Activated CD4-positive, alpha-beta T cell treated with anti-CD3 and anti-CD28 coated beads, Interleukin-10, Interleukin-2, amounts not matched to agents 100 ng/mL and 50 ng/mL, durations not matched to agents 16 hours and 8 hours (primary cell): ENCODE measurements at places on chromosomes 7 and 10.

- DNase-seq, result no peak
Measured at GRCh38 chr7:2170576-2171521, 61.9 kb downstream of the MAD1L1 start.

GRCh38 chr7:70177166-70177565 lies 578.9 kb downstream of the AUTS2 start:
- DNase-seq, result peak; percentile 43

DNA sequence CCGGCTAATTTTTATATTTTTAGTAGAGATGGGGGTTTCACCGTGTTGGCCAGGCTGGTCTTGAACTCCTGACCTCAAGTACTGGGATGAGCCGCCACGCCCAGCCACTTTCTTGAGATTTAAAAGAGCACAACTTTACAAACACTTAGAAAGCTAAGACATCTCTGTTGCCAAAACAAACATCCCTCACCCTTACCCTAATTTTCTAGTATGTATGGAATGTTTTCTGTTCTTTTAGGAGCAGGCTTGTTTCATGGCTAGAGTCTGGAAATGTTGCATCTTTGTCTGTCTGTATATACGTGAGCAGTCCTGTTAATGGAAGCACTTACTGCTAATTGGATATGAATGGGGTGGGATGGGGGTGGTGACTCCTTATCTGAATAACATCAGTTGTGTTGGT lies 2.9 kb downstream of the OLAH start:
- no peak for DNase-seq

GRCh38 chr10:50963063-50963462 lies 77.6 kb upstream of the A1CF start:
- DNase-seq, result no peak

GRCh38 chr7:111198255-111198654 lies 107.3 kb downstream of the LRRN3 start:
- DNase-seq, result peak; percentile 33

DNA sequence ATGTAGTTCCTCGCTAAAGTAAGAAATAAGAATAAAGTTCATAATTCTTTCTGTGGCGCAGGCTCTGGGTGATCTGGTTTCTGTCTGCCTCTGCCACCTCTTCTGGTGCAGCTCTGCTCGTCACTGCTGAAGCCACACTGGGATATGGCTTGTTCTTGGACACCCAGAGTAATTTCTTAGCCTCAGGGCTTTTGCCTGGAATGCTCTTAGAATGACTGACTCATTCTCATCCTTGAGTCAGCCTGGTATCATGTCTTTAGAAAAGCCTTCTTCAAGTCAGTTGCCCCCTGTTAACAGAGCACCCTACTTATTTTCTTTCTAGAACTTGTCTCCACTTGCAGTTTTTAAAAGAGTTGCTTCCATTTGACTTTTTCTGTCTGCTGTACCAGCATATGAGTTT lies 2.0 kb downstream of the ZSCAN25 start:
- DNase-seq, result no peak

GRCh38 chr7:69211739-69212138 lies 386.5 kb upstream of the AUTS2 start:
- no peak for DNase-seq

DNA sequence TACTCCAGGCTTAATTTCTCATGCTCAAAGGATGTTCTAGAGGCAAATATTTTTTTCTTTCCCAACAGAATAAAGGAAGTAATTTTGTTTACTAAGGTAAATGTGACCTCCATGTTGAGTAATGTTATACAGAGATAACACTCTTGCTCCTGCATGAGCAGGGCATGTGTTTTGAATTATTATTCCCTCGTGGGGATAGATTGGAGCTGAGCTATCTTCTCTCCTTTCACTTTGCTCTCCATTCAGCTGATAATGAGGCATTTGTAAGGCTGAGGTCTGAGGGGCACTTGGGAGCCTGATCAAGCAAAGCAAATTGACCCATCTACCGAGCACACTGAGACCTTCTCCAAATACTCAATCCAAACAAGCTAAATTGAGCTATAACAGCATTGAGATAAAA lies 50.7 kb upstream of the GHITM start:
- DNase-seq, result no peak

- no peak for DNase-seq
Measured at GRCh38 chr10:13729586-13730305, 143.0 kb downstream of the PRPF18 start.

- no peak for DNase-seq
Measured at GRCh38 chr10:1464881-1465417, 272.4 kb downstream of the ADARB2 start.

- no peak for DNase-seq
Measured at GRCh38 chr10:60877061-60877776, 66.8 kb downstream of the RHOBTB1 start.

GRCh38 chr10:78798976-78799730 lies 269.6 kb upstream of the ZMIZ1 start:
- DNase-seq, result no peak

GRCh38 chr10:108785011-108785410 lies 1138.3 kb downstream of the XPNPEP1 start:
- DNase-seq, result no peak
